K562 (cell line): ENCODE measurements at places on chromosomes 5 and 9.

- no peak for DNase-seq
Measured at GRCh38 chr9:137315581-137316011, 13.5 kb upstream of the NRARP start.

DNA sequence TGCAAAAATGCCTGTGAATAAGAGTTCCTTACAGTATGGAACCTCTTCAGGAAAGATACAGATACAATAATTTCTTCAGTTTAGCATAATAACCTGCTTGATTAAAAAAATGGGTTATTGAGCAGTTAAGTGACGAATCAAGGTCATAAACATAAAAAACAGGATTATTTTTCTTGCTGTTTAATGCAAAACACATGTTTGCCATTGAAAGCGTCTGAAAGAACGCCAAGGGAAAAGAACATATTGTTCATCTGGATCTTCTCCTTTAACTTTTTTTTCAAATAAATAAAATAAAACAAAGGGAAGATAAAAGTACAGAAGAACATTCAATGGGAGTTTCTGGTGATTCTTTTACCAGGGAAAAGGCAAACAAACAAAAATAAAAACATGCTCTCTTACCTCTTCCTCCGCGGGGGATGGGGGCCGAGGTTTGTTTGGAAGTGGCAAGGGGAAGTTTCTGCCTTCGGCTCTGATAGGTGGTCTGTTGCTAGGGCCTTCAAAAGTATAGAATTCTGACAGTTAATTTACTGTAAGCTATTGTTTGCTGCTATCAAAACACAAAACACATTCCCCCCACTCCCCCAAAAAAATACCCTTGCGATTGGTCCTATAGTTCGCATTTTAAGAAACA is 20.1 kb downstream of the C5orf58 start:
- no peak for DNase-seq

DNA sequence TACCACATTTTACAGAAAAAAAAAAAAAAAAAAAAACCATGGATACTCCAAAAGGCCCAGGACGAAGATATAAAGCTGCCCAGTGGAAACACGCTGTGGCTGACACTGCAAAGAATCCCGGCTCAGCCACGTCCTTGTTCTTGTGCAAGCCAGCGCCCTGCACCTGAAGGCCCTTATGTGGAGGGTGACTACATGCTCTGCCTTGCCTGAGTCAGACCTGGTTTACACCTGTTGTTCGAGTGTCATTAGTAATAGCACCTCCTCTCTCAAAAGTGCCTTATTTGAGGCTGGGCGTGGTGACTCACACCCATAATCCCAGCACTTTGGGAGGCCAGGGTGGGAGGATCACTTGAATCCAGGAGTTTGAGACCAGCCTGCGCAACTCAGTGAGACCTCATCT is 54.3 kb upstream of the ZSWIM6 start:
- DNase-seq: no peak

GRCh38 chr5:146624179-146624578 is 108.2 kb upstream of the GPR151 start:
- no peak for DNase-seq
